Right kidney (tissue), 9 donors: ENCODE measurements at places on chromosomes 11 and 22.
A peak's percentile ranks its signal among the peaks of the same experiment; 100 is the strongest.

DNA sequence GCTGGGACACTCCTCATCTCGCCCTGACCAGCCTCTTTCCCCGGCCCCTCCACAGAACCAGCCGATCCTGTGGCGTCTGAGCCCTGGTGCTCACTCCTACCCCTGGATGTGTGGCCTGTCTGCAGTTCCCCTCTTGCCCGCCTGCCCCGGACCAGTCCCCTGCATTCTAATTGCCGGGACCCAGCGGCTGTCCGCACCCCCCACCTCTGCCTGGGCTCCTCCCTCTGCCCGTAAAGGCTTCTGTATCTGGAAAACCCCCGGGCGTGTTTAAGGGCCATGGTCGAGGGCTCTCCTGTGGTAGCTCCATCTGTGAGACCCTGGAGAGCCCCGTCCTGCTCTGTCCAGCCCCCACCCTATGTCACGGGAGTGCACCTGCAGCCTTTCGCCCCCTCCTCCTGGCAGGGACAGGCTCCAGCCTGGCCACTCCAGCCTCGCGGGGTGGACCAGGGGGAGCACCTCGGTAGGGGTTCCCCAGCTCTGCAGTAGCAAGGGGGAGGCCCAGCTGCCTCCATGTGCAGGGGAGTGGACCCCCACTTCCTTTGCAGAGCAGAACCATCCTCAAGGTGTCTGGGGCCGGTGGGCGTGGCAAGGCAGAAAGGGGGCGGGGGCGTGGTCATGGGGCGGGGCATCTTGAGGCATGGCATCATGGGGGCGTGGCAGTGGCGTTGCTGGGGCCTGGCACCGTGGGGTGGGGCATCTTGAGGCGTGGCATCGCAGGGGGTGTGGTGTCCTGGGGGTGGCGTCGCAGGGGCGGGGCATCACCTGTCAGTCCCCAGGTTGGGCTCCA lies 430.4 kb downstream of the TBC1D22A start:
- DNase-seq: no peak

- DNase-seq: no peak
Observed at GRCh38 chr11:45243967-45244366, 42.2 kb downstream of the SYT13 start.

- DNase-seq: no peak
Observed at GRCh38 chr11:1899090-1899489, 7.4 kb upstream of the PRR33 start.

- DNase-seq: no peak
Observed at GRCh38 chr11:33636104-33636503, 64.5 kb downstream of the C11orf91 start.

- no peak for DNase-seq
Observed at GRCh38 chr11:92251980-92252379, 27.4 kb downstream of the FAT3 start.

DNA sequence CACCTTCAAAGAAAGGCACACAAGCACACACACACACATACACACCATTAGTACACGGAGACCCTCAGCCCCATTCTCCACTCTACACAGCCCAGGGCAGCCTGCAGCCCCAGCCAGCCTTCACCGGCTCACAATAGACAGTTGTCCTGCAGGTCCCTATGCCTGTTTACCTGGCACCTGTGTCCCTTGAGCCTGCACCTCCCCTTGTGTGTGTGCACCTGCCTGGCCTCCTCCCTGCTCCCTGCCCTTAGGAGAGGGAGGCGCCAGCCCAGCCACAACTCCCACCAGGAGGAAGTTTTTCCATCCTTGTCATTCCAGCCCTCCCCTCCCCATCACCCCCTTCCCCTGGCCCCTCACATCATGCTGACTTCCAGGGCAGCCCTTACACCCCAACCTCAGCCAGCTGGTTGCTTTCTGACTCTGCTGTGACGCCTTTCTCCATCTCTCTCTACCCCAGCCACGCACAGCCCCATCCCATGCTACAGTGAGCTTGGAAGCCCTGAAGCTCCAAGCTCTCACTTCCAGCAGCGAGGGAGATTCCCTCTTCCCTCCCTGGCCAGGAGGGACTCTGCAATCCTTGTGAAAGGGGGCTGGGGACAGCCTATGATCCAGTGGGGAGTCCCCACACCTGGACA lies 4.4 kb downstream of the AHNAK start:
- DNase-seq: no peak

DNA sequence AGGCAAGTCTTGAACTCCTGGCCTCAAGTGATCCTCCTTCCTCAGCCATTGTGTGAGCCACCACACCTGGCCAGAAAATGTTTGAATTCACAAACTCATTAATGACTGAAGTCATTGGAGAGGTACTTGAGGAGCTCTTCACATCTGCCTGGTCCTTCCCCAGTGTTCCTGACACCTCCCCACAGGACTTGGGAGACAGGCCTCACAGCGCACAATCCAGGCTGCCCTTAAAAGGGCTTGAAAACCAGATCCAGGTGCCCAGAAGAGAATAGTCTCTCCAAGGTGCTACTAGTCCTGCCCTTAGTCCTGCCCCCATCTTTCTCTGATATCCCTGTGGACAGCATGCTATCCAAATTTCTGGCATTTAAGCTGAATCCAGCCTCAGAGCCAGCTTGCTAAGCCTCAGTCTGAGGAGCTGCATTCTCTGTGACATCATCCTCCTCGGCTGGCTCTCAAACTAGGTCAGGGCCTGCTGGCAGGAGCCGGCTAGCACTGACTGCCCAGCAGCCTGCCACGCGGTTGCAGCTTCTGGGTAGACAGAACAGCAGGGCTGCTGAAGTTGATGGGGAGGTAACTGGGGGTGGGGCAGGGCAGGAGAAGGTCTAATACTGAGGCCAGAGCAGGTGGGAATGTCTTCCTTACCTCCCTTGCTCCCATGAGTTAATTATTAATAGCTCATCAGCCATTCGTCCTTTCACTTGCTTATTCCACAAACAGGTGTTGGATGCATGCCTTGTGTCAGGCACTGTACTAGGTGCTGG lies 35.3 kb upstream of the NECTIN1 start:
- DNase-seq: no peak

DNA sequence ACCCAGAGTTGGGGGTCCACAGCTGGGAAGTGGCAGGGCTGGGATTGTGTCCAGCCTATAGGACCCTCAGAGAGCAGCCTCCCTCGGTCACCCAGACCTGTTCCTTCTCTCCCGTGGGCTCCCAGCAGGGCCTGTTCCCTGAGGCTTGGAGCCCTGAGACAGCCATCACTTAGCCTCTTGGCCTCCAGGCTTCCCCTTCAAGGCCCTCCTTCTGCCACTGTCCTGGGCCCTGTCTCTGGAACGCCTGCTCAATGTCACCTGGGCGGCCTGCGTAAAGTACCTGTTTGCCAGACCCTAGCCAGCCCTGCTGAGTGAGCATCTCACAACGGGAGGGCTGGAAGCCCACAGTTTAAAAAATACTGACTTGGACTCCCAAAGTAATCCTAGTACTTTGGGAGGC lies 6.5 kb downstream of the MGAT3 start:
- no peak for DNase-seq

DNA sequence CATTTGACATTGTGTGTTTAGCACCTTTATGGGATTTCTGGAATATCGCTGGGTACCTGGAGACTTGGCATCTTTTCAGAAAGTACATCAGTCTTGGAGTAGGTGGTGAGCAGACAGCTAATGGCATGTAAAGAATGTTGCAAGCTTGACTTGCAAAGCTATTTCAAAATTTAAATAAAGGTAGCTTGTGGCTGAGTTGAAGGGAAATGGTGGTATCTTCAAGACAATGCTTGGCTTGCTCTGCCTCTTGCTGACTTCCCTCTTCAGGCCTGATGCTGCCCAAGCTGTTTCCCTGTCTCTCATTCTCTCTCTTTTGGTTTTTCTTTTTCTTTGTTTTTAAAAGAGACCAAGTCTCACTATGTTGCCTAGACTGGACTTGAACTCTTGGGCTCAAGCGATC lies 13.2 kb downstream of the ZNRF3 start:
- no peak for DNase-seq

- no peak for DNase-seq
Observed at GRCh38 chr11:22521226-22521625, 104.4 kb downstream of the FANCF start.

- DNase-seq: peak; percentile 45
Observed at GRCh38 chr22:30572840-30573593, 1.4 kb downstream of the GAL3ST1 start.

- no peak for DNase-seq
Observed at GRCh38 chr11:30567120-30567519, 19.0 kb downstream of the MPPED2 start.

DNA sequence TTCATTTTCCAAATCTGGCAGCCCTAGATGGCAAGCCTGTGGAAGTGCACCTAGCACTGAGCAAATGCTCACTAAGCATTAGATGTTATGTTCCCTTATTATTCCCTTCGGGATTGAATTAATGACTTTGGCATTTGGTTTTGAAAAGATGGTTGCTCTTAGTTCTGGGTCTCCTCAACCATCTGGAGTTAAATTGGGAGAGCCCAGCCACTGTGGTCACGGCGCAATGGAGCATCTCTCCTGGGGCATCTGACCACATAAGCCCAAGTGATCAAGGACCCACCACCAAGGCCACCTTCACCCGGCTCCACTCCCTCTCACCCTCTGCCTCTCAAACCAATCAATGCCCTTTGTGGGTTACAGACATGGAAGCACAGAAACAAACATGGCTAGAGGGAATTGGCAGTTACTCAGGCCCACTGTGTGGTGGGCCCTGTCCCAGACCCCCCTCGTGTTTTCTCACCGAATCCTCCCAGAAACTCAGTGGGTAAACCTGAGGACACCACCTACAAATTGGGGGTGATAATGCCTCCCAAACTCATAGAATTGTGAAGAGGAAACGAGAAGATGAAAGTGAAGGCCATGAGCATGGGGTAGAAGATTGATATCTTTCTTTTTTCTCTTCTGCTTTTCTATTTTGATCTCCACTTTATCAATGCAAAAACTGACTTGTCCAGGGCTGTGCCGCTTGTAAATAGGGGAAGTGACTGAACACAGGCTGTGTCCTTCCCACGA lies 52.2 kb downstream of the IRAG1 start:
- no peak for DNase-seq

- DNase-seq: no peak
Observed at GRCh38 chr11:68498903-68499883, 38.6 kb downstream of the PPP6R3 start.

DNA sequence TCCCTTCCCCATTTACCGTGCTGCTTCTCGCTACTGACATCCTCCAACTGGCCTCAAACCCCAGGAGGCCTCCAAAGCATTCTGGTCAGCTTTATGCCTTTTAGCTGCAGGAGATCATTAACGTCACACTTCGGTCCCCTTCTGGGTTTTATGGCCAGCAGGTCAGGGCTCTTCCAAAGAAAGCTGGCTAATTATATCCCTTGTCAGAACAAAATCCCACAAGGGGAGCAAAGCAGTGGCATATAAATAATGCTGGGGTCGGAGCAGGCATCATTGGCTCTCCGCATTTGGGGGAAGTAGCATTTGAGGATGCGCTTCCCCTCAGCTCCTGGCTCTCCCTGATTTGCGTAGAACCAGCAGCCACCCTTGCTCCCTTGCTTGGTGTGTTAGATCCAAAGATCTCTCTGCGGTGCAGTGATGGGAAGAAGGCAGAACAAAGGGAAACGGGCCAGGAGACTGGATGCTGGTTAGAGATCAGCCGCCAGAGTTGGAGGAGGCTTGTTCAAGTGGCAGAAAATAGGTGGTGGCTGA lies 117.4 kb downstream of the DBX1 start:
- DNase-seq: no peak

DNA sequence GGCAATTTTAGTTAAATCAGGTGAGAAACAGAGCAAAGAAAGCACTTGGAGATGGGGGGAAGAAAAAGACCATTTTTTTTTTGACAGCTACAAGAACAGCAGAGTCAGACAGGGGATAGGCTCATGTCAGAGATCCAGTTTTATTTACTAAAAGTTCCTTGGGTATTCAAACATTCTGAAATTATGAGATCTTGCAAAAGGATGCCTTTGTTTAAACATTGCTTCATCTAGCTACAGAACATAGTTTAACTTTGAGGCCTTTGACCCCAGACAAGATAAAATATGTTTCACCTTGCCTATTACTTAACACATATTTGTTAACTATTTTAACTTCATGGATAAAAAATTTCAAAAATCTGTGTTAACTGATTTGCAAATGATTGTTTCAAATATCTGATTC lies 6.4 kb downstream of the GLYATL1 start:
- no peak for DNase-seq

- DNase-seq: no peak
Observed at GRCh38 chr11:93986716-93987115, 34.4 kb upstream of the HEPHL1 start.

- peak; percentile 49 for DNase-seq
Observed at GRCh38 chr11:74683279-74683871, 47.9 kb downstream of the CHRDL2 start.

GRCh38 chr11:955154-956063 lies 29.7 kb downstream of the AP2A2 start:
- no peak for DNase-seq

GRCh38 chr11:71298761-71299181 lies 46.4 kb upstream of the SHANK2 start:
- no peak for DNase-seq

GRCh38 chr11:76805206-76805913 lies 22.2 kb downstream of the TSKU start:
- no peak for DNase-seq

GRCh38 chr11:133953547-133953946 lies 3.2 kb downstream of the IGSF9B start:
- no peak for DNase-seq

- DNase-seq: peak; percentile 14
Observed at GRCh38 chr11:101915791-101916291, 481 bp downstream of the ANGPTL5 start.

DNA sequence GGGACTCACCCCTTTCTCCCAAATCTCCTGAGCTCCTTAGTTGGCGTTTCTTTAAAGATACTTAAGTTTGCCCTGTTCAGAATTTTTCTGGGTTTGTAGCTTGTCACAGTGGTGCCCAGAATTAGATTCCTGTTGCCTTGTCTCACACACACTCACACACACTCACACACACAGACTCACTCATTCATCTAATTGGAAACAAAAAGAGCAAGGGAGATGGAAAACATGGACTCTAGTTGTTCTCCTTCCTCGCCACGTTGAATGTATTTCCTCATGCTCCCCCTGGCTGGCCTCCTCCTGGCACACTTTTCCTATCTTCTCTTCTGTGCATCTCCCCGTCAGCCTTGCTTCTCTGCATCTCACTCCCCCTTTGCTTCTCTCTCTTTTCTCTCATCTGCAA lies 752.3 kb downstream of the NTM start:
- DNase-seq: no peak

DNA sequence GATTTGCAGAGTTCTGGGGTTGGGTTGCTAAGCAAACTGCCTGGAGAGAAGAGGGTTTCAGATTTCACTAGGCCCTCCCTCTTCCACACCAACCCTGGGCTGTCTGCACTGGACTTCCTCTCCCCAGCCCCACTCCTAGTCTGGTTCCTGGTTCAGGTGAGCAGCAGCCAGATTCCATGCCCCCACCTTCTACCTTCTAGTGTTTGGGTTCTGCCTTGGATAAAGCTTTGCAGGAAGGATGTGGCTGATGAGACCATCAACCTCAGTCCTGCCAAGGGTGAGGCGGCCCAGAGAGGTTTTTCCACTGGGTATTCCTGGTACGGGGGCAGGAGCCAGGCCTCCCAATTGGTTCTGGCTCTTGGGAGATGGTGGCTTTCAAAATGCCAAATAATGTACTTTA lies 68.3 kb downstream of the BCR start:
- no peak for DNase-seq

GRCh38 chr22:47010211-47010610 lies 247.8 kb downstream of the TBC1D22A start:
- DNase-seq: no peak
